ENCODE measurements at places on chromosomes 13 and 19.

GRCh38 chr19:49423071-49423984 is at the start of gene PTH2:
Gene PTH2, minus strand, starts transcription at chr19:49423441. Its CDS starts 102 bp downstream, at chr19:49423339.
- no peak for DNase-seq

- peak; percentile 55 for DNase-seq
Measured at GRCh38 chr19:6248844-6249243, 30.9 kb downstream of the MLLT1 start.

- DNase-seq = peak; percentile 33
Measured at GRCh38 chr19:6740589-6741343, 1.3 kb downstream of the TRIP10 start.

DNA sequence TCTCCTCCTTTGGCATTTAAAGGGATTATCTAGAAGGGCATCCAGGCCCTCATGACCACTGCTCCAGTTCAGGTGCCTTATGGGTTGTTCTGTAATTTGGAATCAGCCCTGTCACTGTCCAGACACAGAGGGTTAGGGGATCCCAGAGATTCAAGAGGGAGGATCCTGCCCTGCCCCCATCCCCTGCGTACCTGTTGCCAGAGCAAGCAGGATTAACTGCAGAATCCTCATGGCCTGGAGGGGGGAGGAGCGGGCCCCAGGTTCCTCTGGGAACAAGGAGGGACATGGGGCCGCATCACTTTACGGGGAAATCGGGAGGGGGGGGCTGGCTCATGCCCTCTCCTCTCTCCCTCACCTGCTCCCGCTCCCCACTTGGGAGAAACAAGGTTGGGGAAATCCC is 1.0 kb downstream of the KLK11 start:
- DNase-seq = no peak

DNA sequence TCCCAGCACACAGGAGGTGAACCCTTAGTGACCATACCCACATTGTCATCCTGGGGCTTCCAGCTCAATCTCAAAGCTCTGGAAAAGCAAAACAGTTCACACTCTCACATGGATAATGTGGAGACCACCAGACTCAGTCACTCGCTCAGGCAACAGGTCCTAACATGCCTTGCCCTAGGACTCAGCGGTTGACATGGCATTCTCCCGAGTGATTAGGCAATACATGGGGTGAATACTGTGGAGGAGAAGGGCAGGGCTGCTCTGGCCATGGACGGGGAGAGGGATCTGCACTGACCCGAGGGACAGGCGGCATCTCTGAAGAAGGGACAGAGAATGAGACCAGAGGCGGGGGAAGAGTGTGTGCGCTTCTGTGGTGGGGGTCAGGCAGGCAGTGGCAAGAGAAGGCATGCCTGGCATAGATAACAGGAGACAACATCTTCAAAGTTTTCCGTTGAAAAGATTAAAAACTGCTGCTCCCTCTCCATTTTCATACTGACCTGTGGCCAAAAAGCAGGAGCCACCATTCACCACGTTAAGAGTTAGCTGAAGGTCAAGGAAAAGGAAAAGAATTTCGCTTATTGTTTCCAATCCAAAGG is 44.5 kb upstream of the EPHX3 start:
- DNase-seq = no peak

Measured in iris pigment epithelial cell (primary cell).